ENCODE measurements at places on chromosomes 5 and 9.

- DNase-seq, result no peak
Measured at GRCh38 chr9:29126783-29127182, 1553.5 kb upstream of the C9orf72 start.

DNA sequence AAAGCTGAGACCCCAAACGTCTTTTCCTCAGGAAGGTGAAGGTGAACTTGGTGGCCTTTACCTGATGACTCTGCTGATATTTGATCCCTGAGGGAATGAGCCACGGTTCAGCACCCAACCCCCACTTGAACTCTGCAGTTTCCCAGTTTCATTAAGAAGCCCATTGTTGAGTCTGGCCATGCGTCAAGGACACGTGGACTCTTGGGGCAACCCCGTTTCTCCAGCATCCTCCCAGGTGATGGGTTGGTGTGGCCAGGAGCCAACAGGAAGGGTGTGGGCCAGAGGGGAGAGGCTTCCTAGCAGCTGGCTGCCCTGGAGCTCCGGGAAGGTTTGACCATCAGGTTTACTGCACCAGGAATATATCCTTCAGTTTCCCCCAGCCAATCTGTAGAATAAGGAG lies 59.5 kb upstream of the GNE start:
- DNase-seq, result no peak

- DNase-seq, result no peak
Measured at GRCh38 chr9:124332361-124333202, 74.8 kb downstream of the NEK6 start.

- DNase-seq, result no peak
Measured at GRCh38 chr9:3080951-3081350, 237.1 kb upstream of the PUM3 start.

DNA sequence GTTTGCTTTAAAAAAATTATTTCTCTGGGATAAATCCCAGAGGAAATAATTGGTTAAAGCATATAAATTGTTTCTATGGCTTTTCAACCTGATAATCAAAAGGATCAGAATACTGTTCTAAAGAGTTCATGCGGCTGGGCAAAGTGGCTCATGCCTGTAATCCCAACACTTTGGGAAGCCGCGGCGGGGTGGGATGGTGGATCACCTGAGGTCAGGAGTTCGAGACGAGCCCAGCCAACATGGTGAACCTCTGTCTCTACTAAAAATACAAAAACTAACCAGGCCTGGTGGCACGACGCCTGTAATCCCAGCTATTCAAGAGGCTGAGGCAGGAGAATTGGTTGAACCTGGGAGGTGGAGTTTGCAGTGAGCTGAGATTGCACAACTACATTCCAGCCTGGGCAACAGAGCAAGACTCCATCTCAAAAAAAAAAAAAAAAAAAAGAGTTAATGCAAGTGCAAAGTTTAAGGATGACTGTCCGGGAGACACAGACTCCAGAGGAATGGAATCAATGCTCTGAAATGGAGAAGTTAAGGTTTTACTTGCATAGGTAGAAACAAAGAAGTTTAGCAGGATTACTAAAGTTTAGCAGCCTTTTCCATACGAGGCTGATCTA lies 16.6 kb upstream of the GRHPR start:
- DNase-seq, result no peak

- DNase-seq, result no peak
Measured at GRCh38 chr5:135642934-135643333, 64.1 kb upstream of the CXCL14 start.

- DNase-seq, result no peak
Measured at GRCh38 chr9:25177858-25178257, 500.4 kb downstream of the TUSC1 start.

DNA sequence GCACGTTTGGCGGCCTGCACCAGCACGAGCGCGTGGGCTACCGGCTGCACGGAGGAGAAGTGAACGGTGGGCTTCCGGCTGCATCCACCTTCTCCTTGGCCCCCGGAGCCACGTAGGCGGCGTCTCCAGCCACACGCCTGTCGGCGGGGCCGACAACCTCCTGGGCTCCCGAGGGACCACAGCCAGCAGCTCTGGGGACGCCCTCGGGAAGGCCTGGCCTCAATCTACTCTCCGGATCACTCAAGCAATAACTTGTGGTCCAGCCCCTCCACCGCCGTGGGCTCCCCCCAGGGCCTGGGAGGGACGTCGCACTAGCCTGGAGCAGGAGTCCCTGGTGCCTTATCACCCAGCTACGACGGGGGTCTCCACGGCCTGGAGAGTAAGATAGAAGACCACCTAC lies 73.7 kb downstream of the INSL6 start:
- DNase-seq, result no peak

GRCh38 chr9:124218438-124218982 lies 39.2 kb upstream of the NEK6 start:
- peak; percentile 68 for DNase-seq

DNA sequence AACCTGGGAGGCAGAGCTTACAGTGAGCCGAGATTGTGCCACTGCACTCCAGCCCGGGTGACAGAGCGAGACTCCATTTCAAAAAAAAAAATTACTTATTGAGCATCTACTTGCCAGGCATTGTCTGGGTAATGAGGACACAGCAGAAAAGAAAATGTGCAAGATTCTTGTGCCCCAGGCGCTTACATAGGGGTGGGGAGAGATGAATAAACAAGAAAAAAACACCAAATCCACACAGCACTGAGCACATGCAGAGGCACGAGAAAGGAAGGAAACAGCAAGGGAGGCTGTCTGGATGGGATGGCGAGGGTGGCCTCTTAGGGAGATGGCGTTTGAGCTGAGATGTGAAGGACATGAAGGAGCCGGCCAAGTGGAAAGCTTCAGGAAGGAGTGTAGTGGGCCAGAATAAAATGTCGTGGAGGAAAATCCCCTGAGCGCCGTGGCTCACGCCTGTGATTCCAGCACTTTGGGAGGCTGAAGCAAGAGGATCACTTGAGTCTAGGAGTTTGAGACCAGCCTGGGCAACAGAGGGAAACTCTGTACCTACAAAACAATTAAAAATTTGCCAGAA lies 13.9 kb downstream of the DYNC2I2 start:
- DNase-seq, result no peak

DNA sequence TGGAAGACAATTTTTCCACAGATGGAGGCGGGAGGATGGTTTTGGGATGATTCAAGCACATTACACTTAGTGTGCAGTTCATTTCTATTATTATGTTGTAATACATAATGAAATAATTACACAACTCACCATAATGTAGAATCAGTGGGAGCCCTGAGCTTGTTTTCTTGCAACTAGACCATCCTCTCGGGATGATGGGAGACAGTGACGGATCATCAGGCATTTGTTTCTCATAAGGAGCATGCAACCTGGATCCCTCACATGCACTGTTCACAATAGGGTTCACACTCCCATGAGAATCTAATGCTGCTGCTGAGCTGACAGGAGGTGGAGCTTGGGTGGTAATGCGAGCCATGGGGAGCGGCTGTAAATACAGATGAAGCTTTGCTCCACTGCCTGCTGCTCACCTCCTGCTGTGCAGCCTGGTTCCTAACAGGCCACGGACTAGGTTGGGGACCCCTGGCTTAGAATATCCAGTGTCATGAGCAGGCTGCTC lies 1.6 kb downstream of the STKLD1 start:
- no peak for DNase-seq

- no peak for DNase-seq
Measured at GRCh38 chr5:57447658-57448057, 35.0 kb downstream of the ACTBL2 start.

DNA sequence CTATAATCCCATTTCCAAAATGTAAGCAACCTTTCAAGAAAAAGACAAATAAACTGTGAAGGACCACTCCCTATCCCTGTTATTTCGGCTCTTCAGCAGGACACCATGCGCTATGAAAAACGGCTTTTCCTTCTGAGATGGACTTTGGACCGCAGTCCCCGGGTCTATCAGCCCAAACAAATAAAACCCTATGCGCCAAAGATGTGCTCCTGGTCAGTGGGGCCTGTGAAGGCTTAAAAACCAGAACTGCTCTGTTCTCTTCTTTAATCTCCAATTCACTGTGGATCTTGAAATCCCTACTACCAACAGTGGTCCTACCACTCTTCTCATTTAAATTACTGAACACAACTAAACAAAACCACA lies 33.3 kb downstream of the RAPGEF1 start:
- no peak for DNase-seq

DNA sequence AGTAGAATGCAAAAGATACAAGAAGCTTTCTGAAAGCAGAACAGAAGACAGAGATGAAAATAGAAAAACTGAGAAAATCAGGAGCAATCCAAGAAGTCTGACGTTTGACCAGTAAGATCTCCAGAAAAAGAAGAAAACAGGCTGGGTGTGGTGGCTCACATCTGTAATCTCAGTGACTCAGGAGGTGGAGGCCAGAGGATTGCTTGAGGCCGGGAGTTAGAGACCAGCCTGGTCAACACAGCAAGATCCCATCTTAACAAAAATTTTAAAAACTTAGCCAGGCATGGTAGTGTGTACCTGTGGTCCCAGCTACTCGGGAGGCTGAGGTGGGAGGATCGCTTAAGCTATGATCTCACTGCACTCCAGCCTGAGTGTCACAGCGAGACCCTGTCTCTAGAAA lies 15.9 kb downstream of the RETREG1 start:
- DNase-seq, result no peak

DNA sequence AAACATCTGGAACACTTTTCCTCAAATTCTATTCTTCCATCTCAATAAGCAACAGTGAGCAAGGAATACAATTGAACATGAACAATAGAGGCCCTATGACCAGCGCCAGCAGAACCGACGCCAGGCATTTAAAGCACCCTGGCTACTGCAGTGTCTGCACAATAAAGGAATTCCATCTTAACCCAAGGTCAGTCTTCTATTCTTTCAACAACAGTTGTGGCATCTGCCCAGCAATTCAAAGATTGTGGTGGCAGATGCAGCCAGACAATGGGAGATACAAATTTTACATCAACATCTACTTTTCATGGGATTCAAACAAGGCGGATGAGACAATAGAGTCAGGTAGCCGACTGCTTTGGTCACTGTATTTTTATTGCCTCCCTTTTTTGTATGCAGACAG lies 65.9 kb downstream of the ELL2 start:
- no peak for DNase-seq

- no peak for DNase-seq
Measured at GRCh38 chr5:181114844-181115778, 15.9 kb downstream of the OR2V1 start.

- no peak for DNase-seq
Measured at GRCh38 chr9:111939322-111939721, 42.7 kb downstream of the UGCG start.

- DNase-seq, result no peak
Measured at GRCh38 chr9:108254236-108254635, 601.5 kb downstream of the ACTL7B start.

GRCh38 chr5:82614706-82615105 lies 336.6 kb upstream of the RPS23 start:
- DNase-seq, result no peak

DNA sequence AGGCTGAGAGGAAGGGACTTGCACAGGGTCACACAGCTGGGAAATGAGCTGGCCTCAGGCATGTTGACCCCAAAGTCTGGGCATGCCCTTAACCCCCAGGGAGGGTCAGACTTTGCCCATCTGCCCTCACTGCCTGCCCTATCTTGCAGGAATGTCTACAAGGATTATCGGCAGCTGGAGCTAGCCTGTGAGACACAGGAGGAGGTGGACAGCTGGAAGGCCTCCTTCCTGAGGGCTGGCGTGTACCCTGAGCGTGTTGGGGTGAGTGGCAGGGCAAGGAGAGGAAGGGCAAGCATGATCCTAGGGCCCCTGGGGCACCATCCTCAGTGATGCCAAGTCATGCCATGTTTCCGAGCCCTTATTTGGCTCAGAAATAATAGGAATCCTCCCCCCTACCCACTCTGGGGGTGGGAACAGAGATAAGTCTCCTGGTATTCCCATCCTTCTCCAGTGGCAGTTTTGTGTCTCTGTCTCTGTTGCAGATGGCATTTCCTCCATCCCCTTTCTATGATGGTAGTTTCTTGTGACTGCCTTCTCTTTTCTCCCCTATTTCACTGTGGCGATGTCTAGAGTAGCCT lies 28.5 kb downstream of the GOLGA2 start:
- no peak for DNase-seq

DNA sequence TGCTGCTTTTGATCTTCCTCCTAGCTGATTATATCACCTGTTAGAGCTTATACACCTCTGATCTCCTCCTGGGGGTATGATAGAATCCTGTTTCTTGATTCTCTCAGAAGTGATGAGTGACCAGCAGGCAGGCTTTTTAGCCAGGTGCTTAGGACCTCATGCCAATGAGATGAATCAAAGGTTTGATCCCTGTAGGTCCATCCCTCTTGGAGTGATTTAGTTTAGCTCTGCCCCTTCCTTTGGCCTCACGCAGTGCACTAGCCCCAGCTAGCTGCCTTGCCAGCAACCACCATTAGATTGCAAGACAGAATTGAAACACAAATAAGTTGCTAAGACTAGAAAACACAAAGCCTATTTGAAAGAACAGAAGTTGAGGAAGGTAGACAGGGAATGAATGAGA lies 84.4 kb downstream of the ZSWIM6 start:
- DNase-seq, result no peak

- DNase-seq, result no peak
Measured at GRCh38 chr9:114820776-114821501, 15.1 kb upstream of the TNFSF15 start.

Data from activated naive CD8-positive, alpha-beta T cell treated with anti-CD3 and anti-CD28 coated beads, Interleukin-2, amount 50 U/mL, for 24 hours (primary cell).